Airway epithelial cell (primary cell): ENCODE measurements at places on chromosomes 4 and X. TPM values are rescaled to one million over a fixed set of nuclear protein-coding genes. Genes with fewer than 3 reads are reported as not detected.

Gene FHIP1A
- total RNA-seq: 13.1 and 18.4 TPM in 2 replicates

Gene MAGIX
- 1.7 and 4.5 TPM in 2 replicates for total RNA-seq

Gene PDZD11
- 52.3 and 58.8 TPM in 2 replicates for total RNA-seq

Gene GDI1
- 59.5 and 89.4 TPM in 2 replicates for total RNA-seq

Gene ATP1B4
- not detected in 2 replicates for total RNA-seq

Gene F8
- 0.33 and 0.49 TPM in 2 replicates for total RNA-seq

Gene TSPAN5
- total RNA-seq: 23.8 and 27.4 TPM in 2 replicates

Gene ADAMTS3
- 0.09 and 0.42 TPM in 2 replicates for total RNA-seq

Gene HOPX
- total RNA-seq: 78.5 and 115 TPM in 2 replicates

Gene SMR3B
- total RNA-seq: not detected in 2 replicates

Gene SPANXD
- not detected in 2 replicates for total RNA-seq

Gene AREG
- 325 and 334 TPM in 2 replicates for total RNA-seq

Gene FRAS1
- total RNA-seq: 4.5 and 8.8 TPM in 2 replicates

Gene FAM47E
- total RNA-seq: 0.56 TPM in 1 of 2 replicates, not detected in the other
